ENCODE measurements at places on chromosomes 7 and 10.

DNA sequence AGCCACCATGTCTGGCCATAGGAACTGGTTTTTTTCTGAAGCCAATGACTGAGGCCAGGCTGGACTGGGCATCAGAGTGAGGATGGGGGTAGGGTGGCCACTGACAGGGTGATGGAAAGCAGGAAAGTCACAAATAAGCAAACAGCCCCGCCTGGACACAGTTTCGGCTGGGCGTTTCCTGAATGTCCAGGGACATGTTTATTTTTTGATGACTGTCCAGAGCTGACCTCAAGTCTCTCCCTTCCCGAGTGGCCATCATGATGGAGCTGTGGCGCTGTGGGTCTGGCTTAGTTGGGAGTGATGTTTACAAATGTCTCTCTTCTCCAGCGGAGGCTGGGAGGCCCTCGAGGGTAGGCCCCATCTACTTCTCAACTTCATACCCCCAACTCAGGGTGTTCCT lies 37.1 kb upstream of the COMTD1 start:
- DNase-seq = no peak

GRCh38 chr10:17352583-17352982 lies 101.8 kb downstream of the ST8SIA6 start:
- DNase-seq = no peak

- no peak for DNase-seq
These were observed 490.8 kb upstream of the CELF2 start for GRCh38 chr10:10526846-10527245.

DNA sequence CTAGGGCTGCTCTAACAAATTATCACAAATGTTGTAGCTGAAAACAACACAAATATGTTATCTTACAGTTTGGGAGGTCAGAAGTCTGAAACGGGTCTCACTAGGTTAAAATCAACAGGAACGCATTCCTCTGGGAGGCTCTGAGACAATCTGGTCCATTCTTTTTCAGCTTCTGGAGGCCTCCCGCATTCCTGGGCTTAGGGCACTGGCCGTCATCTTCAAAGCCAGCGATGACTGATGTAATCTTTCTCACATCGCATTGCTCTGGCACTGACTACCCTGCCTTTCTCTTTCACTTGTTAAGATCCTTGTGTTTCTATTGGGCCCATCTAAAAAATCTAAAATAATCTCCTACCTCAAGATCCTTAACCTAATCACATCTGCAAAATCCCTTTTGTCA lies 1071.5 kb upstream of the C7orf33 start:
- DNase-seq = no peak

GRCh38 chr7:30143748-30144251 lies 9.0 kb downstream of the MTURN start:
- no peak for DNase-seq

GRCh38 chr7:101494602-101495329 lies 132.1 kb downstream of the COL26A1 start:
- peak; percentile 72 for DNase-seq

DNA sequence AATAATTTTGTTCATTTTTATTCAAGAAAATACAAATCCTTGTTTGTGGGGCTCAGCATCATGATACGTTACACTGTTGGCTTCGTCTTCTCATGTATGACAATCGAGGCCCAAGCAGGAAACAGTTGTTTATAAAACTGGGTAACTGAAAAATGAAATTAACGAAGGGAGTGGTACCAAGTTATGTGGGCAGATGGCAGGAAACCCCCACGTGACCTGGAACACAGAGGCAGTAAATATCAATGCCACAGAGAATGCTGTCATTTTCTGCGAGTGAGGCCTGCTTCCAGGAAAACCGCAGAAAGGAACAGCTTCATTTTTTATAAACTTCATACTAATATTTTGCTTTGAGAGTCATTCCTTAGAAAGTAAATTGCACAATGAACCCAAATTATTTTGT lies 201.0 kb upstream of the ADARB2 start:
- DNase-seq = no peak

GRCh38 chr7:151512353-151512752 lies 7.3 kb downstream of the RHEB start:
- no peak for DNase-seq

DNA sequence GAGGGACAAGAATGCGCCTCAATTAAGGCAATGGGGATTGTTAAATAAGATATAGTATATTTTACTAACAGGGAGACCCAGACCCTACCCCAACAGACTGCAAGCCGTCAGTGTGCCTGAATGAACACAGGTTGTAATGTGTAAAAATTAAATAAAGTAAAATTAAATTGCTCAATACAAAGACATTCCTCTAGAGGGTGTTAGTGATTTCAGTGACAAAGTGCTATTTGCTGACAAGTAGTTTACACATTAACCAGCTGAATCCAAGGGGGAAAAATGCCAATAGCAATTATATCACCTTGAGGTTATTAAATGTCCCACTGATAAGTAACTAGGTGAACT lies 110.5 kb downstream of the EBF3 start:
- DNase-seq = no peak

DNA sequence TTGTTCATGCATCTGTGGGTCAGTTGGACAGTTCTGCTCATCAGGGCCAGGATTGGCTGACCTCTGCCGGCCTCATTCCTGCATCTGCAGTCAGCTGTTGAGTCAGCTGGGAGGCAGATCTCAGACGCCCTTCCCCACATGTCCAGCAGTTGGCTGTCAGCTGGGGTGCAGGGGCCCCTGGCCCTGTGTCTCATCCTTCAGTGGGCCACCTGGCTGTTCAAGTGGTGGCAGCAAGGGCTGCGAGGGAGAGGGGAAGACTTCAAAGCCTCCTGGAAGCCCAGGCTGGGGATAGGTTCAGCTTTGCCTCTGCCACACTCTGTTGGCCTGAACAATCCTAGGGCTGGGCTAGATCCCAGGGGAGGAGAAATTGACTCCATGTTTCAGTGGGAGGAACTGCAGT lies 33.2 kb downstream of the TACR2 start:
- DNase-seq = no peak

DNA sequence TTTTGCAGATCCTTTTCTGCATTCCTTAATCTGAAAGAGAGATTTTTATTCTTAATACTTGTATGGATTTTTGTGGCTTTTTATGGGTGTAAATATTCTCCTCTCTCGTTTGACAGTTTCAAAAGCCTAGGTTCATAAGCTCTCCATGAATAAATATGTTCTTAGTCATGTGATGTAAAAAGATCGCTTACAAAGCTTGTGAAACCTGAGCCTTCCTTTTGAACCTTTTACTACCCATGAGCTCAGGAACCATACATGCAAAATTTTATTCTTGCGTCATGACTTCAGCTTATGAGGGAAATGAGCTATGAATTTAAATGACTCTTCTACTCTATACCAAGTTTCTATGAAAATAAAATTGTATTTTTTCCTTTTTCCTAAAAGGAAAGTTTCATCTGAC lies 98.7 kb downstream of the POLL start:
- DNase-seq = no peak

DNA sequence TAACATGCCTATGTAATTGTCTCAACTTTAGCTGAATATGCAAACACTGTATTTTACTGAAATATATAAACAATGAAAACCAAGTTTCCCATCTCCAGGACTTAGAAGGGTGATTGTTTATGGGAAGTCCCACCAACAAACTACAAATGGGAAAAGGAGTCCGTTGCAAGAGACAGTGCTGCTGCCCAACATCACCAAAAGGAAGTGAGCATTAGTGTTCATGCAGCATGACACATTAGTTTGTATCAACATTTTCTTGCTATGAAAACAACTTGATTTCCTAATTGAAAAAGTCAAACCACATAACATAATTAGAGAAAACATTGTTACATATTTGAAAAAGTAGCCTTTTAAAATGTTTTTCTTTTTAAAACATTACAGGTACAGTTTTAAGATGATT lies 138.5 kb downstream of the ZNF438 start:
- DNase-seq = no peak

DNA sequence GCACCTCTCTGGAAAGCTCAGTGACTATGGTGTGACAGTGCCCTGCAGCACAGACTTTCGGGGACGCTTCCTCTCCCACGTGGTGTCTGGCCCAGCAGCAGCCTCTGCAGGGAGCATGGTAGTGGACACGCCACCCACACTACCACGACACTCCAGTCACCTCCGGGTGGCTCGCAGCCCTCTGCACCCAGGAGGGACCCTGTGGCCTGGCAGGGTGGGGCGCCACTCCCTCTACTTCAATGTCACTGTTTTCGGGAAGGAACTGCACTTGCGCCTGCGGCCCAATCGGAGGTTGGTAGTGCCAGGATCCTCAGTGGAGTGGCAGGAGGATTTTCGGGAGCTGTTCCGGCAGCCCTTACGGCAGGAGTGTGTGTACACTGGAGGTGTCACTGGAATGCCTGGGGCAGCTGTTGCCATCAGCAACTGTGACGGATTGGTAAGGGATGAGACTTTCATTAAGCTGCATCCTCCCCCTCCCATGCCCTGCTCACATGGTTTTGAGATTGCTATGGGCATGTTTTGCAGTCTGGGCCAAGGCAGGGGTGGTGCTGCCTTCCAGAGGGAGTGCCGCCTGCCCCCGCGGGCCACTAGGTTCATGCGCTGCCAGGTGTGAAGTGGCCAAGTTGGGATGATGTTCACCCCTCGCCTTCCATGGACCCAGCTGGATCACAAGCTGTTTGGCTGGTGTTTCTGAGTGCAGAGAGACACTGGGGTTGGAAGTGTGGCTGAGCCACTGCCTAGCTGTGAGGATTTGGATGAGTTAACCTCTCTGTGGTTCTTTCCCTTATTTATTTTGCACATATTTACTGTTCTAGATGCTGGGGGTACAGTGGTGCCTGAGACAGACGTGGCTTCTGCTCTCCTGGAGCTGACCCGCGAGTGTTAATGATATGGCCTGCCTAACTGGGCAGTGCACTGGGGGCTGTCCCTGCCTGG lies 2.5 kb downstream of the ADAMTS14 start:
- no peak for DNase-seq

GRCh38 chr10:93404048-93404354 lies 78.1 kb downstream of the MYOF start:
- DNase-seq = no peak

DNA sequence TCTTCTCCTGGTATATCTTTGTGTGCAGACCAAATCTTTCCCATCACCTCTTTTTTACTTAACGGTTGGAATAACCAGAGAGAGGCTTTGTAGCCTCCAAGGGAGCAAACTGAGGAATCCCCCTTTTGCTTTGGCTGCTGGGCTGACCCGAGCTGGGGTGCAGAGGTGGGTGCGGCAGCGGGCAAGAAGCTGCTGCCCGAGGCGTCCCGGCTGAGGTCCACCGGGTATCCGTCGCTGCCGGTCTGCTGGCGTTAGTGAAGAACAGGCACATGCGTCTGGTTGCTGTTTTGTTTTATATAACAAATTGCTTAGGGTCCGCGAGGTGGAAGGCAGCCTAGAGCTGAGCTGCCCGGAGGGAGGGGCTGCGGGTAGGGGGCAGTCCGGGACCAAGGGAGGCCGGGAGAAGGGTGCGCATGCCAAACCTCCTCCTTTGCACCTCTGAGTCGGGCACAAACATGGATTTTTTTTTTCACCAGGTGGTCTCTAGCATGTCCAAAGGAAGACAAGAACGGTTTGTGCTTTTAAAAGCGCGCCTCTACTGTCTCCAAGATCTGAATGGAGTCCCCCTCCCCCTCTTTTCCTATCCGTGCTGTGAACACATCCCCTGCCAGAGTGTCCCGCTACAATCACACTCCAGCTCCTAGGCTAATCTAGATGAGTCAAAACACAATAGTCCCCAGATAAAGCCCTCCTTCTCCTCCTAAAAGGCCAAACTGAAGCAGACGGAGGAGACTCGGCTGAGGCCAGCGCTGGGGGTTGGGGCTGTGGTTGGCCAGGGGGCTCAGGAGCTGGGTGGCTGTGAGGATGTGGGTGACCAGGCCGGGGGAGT lies 6.8 kb upstream of the GATA3 start:
- no peak for DNase-seq

- DNase-seq = no peak
These were observed 100.1 kb upstream of the TMEM72 start for GRCh38 chr10:44811072-44811471.

DNA sequence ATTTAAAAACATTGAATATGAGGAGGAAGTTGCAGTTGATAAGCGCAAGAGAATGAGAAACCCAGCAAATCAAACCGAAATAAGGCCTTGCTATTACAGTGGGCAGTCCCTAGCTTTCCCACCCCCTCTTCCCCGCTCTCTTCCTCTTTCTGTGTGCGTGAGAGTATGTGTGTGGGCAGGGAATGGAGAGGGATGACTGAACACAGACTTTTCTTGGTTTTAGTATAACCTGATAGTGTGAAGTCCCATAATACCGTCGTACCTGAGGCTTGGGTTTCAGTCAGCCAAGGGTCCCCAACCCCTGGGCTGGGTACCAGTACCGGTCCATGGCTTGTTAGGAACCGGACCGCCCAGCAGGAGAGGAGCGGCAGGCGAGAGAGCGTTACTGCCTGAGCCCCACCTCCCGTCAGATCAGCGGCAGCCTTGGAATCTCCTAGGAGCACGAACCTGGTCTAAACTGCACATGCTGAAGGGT lies 255.3 kb downstream of the CELF2 start:
- no peak for DNase-seq

GRCh38 chr10:369684-370448 lies 234.6 kb downstream of the ZMYND11 start:
- peak; percentile 78 for DNase-seq

DNA sequence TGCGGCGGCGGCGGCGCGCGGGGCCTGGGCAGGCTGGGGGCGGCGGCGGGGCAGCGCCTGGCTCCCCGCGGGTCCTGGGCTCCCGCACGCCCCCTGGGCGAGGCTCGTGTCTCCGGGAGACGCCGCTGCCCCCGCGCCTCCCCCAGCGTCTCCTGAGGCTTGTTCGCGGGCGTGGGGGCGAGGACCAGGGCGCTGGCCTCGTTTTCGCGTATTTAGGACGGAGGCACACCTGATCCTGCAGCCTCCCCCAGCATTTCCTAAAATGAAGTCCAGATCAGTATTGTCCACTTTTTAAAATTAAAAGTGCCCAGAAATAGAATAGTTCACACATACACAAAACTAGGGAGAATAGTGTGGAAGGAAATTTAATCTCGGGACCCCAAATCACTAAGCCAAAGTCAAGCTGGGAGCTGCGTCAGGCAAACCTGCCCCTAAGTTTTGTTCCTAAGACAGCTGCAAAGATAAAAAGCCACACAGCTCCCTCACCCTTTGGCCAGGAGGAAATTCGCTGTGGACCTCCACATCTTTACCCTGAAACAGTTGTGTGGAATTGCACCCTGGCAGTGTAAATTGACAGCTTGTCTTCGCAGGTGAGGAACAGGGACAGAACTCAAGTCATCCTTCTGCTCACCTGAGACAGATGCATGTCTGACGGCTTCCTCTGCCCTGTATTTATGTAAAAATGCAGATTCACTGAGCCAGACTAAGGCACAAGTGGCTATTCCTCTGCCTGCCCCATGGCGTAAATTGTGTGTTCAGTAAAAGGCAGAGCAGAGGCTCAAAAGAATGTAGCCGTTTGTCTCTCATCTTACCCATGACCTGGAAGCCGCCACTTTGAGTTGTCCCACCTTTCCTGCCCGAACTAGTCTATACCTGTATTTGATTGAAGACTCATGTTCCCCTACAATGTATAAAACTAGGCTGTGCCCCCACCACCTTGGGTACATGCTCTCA lies 740 bp downstream of the GALNT11 start:
- DNase-seq = no peak

GRCh38 chr10:48506147-48506917 lies 98.5 kb downstream of the ARHGAP22 start:
- DNase-seq = no peak

- no peak for DNase-seq
These were observed 7.8 kb downstream of the LIPM start for GRCh38 chr10:88810196-88810961.
